KBM-7 (cell line): ENCODE measurements at places on chromosomes 4 and X.

DNA sequence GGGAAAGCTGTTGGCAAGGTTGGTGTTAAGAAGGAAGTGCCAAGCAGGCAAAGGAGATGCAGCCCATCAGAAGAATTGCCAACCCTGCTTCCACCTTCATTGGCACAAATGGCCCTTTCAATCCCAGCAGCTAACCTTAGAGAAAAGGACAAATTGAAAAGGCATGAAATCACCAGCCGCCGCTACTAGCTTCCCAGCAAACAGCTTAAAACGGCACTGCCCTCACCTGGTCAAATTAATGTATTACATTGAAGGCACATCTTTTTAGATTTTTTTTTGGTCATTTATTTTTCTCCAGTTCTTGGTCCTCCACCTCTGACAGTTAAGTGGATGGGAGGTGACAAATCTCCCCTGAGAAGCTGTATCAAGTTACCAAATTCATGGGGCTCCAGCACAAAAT is 51.0 kb upstream of the NHSL2 start:
- peak; percentile 79 for DNase-seq

- peak; percentile 79 for DNase-seq
Measured at GRCh38 chr4:27318740-27319139, 458.1 kb downstream of the STIM2 start.

DNA sequence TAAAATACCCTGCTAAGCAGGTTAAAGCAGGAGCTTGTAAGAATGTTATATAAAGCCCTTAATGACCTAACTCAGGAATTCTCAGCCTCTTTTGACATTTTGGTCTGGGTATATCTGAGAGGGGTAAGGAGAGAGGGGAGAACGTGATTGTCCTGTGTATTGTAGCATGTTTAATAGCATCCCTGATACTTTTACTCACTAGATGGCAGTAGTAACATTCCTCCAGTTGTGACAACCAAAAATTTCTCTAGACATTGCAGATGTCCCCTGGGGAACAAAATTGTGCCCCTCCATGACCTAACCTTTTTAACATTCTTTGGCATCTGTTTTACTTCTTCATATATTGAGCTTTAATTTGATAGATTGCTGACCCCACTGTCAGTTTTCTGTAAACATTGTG is 17.9 kb downstream of the SMARCA5 start:
- DNase-seq, result peak; percentile 33

DNA sequence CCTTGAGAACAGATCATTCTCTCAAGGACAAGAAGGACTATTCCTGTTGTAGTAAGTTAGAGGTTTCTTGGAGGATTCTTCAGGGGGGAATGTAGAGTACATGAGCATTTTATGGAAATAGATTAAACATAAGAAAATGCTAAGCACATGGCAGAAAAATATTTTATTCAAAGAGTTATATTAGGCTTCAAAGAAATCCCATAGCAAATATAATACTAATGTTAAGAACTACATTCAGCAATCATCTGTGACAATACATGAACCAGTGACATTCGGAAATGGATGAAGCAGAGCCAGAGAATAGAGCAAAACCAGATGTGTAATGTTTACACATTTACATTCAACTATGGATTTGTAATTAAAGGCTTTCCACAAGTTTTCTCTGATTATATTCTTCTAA is 288.6 kb downstream of the NAF1 start:
- DNase-seq, result no peak

GRCh38 chr4:113809311-113809710 is 47.8 kb upstream of the CAMK2D start:
- no peak for DNase-seq

DNA sequence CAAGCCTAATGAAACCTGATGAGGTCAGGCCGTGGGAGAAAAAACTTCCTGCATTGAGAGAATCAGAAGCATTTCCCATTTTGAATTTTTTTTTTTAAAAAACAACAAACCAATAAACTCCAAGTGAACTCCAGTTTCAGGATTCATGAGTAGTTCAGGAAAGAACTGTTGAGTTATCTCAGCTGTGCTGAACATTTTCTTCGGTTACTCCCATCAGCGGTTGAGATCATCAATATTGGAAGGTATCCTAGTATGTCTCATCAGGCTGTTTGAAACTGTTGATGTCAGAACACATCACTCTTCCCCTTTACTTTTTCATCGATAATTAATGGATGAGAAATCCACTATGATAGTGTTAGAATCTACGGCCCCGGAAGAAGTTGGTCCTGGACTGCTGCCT is 82.4 kb upstream of the ADGRG2 start:
- DNase-seq, result no peak

GRCh38 chr4:115042496-115042895 is 70.9 kb downstream of the NDST4 start:
- no peak for DNase-seq

DNA sequence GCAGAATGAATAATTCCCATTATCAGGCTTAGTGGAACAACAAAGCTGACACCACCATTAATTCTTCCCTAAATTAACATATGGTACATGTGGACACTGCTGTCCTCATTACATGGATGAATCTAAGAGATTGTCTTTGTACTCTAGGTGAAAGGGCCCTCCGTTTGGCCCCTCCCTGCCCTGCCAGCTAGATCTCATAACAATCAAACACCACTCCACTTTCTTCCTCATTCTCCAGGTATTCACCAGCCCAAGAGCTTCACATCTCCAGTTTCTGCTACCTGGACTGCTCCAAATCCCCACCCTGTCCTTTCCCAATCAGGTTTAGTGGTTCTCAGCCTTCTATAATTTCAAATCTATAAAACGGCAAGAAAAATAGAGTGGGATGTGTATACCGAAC is 3.8 kb downstream of the HSD17B11 start:
- DNase-seq, result no peak

DNA sequence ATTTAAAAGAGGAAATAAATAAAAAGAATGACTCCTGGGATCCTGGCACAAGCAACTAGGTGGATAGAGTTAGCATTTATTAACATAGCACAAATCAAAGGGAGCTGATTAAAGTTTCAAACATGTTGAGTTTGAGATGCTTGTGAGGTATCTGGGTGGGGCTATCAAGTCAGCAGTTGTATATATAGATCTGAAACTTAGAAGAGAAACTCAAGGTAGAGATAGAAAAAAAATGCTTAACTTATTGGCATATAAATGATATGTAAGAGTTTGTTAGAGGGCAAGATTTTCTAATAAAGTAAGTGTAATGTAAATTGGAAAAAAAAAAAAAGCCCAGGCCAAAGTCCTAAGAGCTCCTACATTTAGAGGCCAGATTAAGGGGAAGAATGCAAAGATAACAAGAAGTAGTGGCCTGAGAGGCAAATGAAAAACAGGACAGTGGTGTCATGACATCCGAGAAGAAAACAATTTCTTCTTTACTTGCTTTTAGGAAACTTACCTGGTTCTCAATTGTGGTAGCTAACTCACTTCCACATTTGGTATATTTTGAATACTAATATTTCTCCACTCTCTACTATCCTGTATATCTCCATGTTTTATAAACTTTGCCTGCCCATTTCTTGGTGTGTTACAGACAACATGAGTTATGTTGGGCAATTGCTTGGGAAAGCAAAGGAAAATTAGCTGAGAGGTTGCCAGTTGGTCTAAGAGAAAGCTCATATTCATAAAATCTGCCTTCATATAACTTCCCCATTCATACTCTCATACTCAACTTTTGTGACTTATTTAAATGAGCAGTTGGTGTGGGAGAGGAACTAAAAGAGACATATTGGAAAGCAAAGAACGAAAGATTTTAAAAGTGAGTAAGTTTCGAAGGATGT is 169.2 kb downstream of the PARM1 start:
- DNase-seq, result no peak

DNA sequence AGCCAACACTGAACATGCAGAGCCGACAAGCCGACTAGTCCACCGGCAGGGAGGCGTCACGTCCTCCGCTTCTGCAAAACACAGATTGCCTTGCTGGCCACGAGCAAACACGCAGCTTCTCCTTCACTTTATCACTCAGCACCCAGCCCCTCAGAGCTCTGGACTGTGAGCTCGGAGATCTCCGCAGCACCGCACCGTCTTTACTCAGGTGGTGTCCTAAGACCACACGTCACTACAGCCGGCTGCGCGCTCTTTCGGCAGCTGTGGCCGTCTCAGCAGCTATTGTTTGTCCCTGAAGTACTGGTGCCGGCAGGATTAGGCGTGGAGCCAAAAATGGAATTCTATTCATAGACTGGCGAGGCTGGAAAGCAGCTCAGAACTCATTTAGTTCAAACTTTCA is 72.0 kb downstream of the FAT1 start:
- no peak for DNase-seq

GRCh38 chr4:98929341-98930267 is 671 bp upstream of the EIF4E start:
- DNase-seq, result no peak

DNA sequence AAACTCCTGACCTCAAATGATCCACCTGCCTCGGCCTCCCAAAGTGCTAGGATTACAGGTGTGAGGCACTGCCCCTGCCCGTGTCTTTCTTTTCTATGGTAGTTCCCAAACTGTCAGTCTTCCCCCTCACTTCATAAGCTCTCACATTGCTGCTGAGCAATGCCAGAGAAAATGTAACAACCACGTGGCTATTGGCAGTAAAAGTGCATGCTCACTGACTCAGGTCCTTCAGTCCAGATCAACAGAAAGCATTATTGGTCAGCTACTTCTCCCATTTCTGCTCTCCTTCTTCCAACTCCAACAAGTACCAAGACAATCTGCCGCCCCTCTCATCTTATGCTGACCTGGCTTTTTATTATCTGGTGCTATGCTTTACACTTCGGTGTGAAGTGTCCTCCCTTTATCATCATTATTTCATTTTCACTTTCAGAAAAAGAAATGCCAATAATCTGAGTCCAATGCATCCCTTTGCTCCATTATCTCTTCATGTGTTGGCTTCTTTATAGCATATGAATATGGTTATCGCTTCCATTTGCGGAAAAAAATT is 133.8 kb upstream of the UGT8 start:
- DNase-seq, result no peak

DNA sequence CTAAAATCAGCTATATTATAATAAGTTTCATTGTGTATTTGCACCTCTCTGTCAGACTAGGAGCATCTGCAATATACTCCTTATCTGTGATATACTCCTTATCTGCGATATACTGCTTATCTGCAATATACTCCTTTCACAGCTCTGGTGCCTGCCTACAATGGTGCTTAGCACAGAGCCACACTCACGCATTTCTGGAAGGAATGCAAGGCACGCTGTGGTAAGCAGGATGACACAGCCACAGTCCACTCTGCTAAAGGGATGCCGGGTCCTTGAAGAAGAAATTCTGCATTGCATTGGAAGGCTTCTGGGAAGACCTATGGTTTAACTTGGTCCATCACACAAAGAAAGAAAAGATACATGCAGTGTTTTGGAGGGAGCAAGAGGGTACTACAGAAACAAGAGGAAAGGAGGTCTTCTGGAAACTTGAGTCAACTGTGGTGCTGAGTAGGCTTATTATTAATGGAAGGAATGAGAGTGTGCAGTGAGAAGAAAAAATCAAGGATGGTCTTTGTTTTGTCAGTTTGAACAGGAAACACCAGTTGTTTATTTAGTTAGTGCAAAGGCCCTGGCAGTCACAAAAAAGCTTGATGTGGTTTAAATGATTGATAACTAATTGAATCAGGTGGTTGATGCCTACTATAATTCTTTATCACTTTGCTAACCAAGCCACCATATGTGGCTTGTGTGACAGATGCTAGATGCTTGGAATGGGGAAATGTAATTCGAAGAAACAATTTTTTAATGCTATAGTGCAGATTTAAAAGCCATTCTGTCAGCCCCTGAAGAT is 342.3 kb downstream of the GRXCR1 start:
- no peak for DNase-seq

GRCh38 chrX:103607364-103608305 is at the start of gene TCEAL3:
TCEAL3 (plus strand) TSS chrX:103607963; CDS start chrX:103609065, 1,102 bp downstream.
- peak; percentile 43 for DNase-seq

DNA sequence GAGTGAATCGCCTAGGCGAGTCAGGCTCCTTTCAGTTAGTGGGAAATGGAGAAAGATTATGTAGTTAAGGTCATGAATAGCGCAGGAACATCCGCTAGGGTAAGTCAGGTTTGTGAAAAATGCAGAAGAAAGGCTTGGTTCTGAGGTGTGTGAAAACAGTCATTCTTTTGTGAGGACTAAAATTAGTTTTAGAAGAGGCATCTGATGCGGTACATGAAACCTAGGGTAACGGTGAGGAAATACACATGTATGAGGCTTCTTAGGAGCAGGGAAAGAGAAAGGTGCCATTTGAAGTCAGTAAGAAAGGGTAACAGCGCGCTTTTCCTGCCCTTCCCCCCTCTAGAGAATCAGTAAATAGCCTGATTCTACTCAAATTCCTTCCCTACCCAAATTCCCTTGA is 570 bp upstream of the RNF128 start:
- DNase-seq, result no peak

GRCh38 chrX:103656617-103657016 is 27.8 kb downstream of the TCEAL1 start:
- DNase-seq, result no peak

DNA sequence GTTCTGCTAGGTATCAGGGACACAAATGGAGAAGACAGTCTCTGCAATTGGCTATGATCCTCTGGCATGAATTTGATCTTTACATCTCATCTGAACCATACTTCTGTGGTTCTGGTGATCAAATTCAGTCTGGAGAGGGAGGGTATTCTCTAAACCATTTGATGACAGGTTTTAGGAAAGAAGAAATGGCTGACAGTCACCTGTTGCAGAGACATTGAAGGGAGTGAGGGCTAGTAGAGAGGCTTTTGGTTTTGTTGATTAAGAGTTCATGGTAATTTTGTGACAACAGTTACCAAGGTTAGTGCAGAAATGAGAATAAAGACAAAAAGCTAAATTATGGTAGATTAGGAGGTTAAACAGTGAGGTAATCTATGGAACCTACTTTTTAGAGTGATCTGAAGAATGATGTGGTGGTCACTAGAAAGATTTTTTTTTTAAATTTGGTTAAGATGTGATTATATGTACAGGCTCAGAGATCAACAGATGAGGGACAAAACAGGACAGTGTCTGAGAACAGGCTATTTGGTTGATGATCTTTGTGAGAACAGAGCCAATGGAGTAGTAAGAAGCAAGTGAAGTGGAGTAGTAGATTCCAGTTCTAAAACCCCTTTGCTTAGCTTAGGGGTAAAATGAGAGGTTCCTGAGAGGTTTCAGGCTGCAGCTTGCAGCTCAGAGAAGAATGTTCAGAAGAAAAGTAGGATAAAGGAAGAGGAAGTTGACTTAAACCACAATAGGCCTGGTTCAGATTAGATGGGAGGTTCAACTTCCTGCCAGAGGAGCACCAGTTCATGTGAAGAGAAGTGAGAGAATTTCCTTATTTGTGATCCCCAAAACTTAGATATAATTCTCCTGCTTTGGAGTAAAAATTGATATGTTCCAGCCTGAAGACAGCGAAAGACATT is 34.7 kb downstream of the VSIG4 start:
- DNase-seq, result peak; percentile 98

- DNase-seq, result peak; percentile 8
Measured at GRCh38 chr4:72286185-72286584, 254.4 kb downstream of the NPFFR2 start.

DNA sequence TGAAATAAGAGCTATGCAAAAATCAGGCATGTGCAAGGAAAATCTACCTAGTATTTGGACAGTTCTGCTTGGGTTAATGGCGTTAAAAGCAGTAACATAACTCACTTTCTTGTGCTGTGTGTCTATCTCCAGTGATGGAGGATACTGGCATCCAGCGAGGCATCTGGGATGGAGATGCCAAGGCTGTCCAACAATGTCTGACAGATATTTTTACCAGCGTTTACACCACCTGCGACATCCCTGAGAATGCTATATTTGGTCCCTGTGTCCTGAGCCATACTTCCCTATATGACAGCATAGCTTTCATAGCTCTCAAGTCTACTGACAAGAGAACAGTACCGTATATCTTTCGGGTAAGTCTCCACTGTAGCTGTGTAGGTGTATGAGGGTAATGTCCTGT is 2.6 kb downstream of the PRDM8 start:
- DNase-seq, result no peak

GRCh38 chrX:133056341-133056740 is 40.6 kb downstream of the USP26 start:
- DNase-seq, result no peak
